Activated T-helper 2 cell treated with anti-CD3 and anti-CD28 coated beads, Interferon-gamma antibody, Interleukin-2, Interleukin-4, amounts not matched to agents 10 μg/mL and 5 μg/mL and 100 μg/mL, durations not matched to agents 14 hours and 24 hours and 36 hours (primary cell): ENCODE measurements at places on chromosomes 4 and X. TPM values are rescaled to one million over a fixed set of nuclear protein-coding genes. Genes with fewer than 3 reads are reported as not detected.

Gene CYLC1
- not detected in 2 replicates for total RNA-seq

Gene ERVMER34-1
- total RNA-seq = not detected in 2 replicates

Gene DDX53
- not detected in 2 replicates for total RNA-seq

Gene ADGRL3
- total RNA-seq = not detected in 2 replicates

Gene MAGED4B
- total RNA-seq = 0.18 and 0.73 TPM in 2 replicates

Gene SMIM31
- total RNA-seq = not detected in 2 replicates

Gene CABS1
- total RNA-seq = not detected in 2 replicates

DNA sequence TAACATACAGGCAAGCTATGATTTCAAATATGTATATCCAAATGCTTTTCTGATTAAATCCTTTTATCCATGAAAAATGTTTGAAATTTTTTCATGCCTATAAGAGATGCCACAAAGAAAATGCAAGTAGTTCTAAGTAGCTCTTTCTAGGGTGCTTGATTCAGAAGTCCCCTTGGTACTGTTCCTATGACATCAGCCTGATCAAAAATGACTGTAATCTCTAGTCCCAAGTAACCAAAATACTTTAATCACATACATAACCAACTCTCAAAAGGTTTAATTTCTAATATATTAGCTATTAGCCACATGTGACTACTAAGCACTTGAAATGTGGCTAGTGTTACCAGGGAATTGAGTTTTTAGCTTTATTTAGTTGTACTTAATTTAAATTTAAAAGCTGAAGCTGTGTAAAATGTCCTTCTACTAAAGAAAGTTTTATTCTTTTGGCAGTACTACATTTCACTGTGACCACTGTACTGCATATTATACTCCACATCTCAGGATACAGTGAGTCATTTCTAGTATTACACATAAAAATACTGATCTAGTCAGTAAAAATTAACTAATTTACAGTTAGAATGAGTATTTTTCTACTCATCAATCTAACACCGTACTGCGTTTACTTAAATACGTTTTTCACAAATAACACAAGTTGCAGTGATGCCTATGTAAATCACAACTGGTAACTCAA is 33.9 kb downstream of the FBXW7 start:
- no peak for DNase-seq

DNA sequence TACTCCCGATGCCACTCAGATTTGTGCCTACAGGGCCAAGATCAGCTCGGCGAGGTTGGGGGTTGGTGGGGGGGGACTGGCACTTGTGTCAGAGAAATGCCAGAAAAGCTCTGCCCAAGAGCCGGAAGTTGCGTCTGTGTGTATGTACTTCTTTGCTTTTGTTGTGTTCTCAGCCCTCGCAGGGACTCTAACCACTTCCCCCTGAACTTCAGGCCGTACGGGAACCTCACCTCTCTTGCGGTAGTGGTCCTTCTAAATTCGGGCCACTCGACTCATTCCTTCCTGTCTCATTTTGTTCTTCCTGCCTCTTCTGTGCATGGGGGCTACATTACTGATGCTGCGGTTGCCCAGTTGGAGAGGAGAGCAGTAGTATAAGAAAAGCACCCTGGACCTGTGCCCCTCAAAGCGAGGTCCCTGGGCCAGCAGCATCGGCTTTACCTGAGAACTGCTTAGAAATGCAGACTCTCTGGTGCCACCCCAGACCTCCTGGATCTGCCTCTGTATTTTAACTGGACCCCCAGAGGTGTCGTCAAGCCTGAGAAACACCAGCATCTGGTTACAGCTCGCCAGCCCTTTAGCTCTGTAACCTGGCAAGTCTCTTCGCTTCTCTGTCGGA is 146.3 kb upstream of the RPS6KA3 start:
- peak; percentile 19 for DNase-seq

DNA sequence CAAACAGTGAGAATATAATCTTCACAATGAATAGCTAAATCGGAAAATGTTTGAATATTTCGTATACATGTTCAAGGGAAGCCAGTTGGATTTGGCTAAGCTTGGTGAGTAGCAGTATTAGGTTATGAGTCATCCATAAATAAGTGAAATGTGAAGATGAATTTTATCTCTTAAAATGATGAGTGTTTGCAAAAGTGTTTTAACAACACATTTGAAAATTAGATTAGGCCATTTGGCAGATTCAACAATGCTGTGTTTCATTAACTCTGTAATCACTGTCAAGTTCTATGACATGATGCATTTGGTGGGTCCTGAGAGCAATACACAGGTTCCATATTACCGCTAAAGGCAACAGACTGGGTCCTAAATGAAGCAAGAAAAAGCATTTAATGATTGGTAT is 301.9 kb upstream of the PRPS2 start:
- DNase-seq = no peak

GRCh38 chr4:152815078-152815477 is 35.3 kb downstream of the ARFIP1 start:
- DNase-seq = no peak

DNA sequence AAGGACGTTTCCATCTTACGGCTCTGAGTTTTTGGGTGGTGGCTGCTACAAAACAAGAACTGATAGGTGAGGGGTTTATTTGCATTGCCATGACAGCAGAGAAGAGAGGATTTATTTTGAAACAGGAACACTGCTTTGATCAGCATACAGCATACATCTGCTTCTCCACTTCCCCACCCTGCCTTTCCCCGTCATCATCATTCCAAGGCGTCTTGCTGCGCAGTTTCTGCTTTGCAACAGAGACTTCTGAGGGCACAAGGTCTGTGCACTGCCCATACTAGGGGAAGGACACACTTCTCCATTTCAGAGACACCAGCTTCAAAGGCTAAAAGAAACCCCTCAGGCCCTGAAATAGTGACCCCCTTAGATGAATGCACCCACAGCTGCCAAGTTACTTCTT is 19.1 kb downstream of the STARD8 start:
- DNase-seq = no peak

DNA sequence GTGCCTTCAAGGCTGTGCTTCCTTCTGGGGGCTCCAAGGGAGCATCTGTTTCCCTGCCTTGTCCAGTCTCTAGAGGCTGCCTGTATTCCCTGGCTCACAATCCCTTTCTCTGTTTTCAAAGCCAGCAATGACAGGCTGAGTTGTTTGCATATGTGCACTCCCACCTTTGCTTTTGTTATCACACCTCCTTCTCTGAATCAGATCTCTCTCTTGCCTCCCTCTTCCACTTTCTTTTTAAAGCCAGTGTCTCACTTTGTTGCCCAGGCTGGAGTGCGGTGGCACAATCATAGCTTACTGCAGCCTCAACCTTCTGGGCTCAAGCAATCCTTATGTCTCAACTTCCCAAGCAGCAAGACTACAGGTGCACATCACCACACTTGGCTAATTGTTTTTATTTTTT is 37.1 kb upstream of the LEF1 start:
- DNase-seq = no peak

- no peak for DNase-seq
These were observed 194.6 kb downstream of the FRMPD4 start for GRCh38 chrX:12332786-12333347.

- no peak for DNase-seq
These were observed 251.5 kb upstream of the RASGEF1B start for GRCh38 chr4:81723019-81723884.

GRCh38 chrX:133958997-133959688 is 26.3 kb downstream of the GPC3 start:
- no peak for DNase-seq

DNA sequence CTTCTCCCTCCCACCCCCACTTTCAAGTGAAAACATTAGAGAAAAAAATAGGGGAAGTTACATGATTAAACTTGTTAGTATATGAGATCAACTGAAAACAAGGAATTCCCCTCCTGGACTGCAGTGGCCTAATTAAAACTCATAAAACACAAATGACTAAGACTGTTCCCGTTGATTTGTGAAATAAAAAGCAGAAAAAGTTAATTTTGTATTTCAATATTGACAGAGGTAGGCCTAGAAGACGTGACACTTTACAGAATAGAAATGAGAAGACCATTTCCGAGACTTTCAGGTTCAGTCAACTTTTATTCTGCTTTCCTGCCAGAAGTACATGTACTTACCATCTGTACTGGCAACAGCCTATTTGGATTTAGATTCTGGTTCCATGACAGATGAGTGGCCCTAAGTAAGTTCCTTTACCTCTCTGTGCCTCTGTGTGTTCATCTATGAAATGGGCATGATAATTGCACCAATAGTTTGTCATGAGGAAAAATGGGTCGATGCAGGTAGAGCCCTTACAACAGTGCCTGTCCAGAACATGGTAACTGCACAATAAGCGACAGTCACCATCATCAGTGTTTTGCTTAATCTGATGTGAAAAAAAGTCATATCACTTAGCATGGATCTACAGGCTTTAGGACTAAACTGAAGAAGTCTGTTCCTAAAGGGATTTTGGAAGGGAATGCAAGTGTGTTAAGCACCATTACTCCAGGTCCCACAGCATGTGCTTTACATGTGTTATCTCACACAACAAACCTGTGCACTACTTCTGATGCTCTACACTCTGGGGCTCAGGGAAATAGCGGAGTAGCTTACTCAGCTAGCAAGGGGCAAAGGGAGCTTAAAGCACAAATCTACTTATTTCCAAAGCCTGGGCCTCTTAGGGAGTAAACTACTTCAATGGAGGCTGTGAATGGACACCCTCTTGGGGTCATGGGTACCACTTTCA is 562.3 kb upstream of the DIPK2B start:
- no peak for DNase-seq

GRCh38 chr4:41257257-41257901 is 651 bp downstream of the UCHL1 start:
- DNase-seq = no peak

DNA sequence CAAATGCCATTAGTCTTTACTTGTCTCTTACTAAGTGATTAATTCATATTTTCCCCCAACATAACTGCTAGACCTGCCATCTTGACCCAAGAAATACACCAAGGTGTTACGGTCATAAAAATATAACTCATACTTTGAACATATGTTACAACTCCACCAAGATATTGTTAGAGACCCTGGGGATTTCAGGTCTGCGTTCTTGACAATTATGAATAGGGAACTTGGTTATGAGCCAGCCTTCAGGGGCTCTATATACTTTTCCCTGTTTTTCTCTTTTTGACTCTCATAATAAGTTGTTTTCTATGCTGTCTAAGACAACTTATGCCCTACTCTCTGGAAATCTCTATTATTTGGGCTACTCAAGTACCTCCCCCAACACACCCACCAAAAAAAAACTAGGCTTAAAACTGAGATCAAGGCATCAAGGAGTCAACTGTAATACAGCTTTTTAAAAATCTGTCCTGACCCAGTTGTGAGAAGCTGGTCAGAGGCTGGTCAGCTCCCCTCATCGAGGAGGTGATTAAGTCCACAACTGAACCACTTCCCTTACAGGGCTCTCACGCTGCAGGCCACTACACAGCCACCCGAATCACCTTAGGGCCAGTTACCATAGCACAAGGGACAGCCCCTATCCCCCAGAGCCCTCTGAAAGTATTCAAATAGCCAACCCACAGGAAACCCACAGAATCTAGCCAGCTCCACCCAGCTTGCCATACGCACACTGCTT is 10.5 kb upstream of the TLR3 start:
- DNase-seq = no peak

DNA sequence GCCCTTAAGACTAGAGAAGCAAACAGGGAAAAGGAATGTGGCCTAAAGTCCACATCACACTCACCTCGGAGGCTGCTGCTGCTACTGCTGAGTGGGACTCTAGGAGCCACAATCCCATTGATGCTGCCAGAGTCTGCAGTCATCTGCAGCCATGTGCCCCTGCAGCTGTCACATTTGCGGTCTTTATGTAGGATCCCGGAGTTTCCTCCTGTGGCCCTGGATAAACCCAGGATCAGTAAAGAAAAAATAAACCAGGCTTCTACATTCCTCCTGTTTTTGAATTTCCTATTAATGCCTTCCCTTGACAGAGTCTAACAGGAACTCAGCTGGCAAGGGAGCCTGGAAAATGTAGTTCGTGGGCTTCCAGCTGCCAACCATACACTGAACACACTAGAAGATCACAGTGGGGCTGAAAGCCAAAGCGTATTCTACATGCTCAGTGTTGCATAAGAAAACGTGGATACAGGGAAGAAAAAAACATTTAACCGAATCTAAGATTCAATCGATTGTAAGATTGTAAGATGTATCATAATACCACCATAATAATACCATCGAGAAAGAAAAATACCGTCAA is 10.3 kb upstream of the PHEX start:
- no peak for DNase-seq

- no peak for DNase-seq
These were observed 223.4 kb upstream of the ATOH1 start for GRCh38 chr4:93605163-93605562.

GRCh38 chr4:4437798-4438470 is 51.0 kb downstream of the NSG1 start:
- no peak for DNase-seq

DNA sequence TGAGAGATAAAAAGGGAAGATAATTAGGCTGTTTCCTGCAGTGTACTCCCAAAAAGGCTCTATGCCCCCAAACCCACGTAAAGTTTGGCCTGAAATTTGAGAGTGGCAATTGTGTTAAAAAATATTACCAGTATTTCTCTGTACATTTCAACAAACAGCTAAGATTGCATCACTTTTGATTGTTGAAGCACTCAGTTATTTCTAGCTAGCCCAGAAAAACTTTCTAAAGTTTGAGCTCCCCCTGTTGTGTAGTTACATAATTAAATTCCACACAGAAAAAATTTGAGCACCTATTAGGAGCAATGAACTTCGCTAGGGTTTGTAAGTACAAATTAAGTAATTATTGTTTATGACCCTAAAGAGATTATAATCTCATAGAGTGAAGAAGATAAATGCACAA is 109.4 kb downstream of the DLG3 start:
- DNase-seq = no peak

- DNase-seq = no peak
These were observed 96.0 kb downstream of the ADGRL3 start for GRCh38 chr4:61296144-61296543.

GRCh38 chr4:54318904-54319303 is 89.8 kb downstream of the PDGFRA start:
- no peak for DNase-seq

GRCh38 chrX:98939456-98939855 is 1470.6 kb downstream of the PCDH19 start:
- no peak for DNase-seq

DNA sequence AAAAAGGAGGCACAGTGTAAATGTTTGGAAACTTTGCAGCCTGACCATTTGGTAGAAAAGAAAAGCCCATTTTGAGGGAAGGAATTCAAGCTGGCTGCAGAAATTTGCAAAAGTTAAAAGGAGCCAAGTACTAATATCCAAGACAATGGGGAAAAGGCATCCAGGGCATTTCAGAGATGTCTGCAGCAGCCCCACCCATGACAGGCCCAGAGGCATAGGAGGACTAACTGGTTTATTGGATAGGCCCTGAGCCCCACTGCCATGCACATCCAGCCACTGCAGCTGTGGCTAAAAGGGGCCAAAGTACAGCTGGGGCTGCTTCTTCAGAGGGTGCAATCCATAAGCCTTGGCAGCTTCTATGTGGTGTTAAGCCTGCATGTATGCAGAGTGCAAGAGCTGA is 104.9 kb downstream of the HS3ST1 start:
- DNase-seq = no peak
